Activated naive CD8-positive, alpha-beta T cell treated with anti-CD3 and anti-CD28 coated beads, Interleukin-2, amount 10 ng/mL, durations not matched to agents 7 days and 5 days (primary cell): ENCODE measurements at places on chromosomes 2 and 18.

DNA sequence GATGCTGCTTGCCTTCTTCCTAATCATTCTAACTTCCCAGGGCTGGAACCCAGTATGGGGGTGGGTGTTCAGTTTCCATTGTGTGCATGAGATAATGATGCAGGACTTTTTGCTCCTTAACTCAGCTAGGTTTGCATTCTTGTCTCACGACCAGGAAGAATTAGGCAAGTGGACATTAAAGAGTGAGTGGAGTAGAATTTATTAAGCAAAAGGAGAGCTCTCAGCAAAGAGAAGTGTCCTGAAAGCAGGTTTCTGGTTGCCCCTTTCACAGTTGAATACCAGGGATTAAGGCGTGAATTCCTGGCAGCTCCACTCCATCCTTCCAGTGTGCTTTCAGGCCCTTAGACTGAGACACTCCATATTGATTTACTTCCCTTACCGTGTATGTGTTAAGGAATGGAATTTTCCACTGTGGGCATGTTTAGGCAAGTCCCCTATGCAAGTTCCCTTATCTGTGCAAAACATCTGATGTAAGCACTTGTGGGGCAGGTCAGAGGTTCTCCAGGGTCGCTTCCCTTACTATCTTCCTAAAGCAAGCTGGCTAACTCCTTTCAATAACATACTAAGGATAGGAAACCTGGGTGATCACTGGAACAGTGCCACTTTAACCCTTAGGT lies 126.5 kb downstream of the GPR39 start:
- H3K27ac ChIP-seq = no peak overlapping the region
- DNase-seq = no peak
- no peak overlapping the region for H3K4me3 ChIP-seq

- no peak overlapping the region for H3K4me3 ChIP-seq
- peaks cover 2% of the 10 kb centered on the region for H3K27me3 ChIP-seq
- no peak overlapping the region for H3K27ac ChIP-seq
Measured at GRCh38 chr2:189024901-189025618, 50.9 kb downstream of the COL3A1 start.

GRCh38 chr18:37705016-37705415 lies 139.4 kb upstream of the CELF4 start:
- no peaks in the 10 kb centered on the region for H3K4me1 ChIP-seq
- no peak overlapping the region for H3K27ac ChIP-seq
- no peak overlapping the region for H3K4me3 ChIP-seq
- DNase-seq = no peak

DNA sequence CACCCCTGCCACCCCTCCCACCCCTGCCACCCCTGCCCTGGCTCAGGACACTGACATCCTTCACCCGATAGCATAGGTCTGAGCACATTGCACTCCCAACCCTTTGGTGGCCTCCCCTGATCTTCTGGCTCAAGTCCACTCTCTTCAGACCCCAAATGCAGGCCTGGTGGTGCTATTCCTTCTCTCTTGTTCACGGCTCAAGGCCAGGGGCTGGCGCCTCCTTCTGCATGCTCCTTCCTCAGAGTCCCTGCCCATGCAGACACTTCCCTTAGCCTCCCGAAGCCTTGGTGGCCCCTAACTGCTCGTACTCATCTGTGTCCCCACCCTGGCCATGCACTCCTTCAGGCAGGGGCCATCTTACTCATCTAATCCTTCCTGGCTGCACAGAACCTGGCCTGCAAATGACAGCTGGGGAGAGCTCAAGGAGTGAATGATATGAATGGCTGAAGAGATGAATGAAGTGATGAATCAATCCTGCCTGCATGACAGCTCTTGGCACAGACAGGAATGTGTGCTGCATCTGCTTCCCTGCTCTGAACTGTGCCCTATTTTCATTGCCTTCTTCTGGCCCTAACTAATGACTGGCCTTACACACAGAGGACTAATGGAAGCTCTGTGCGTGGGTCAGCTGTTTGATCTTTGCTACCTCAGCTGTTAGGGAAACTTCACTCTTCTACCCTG lies 290.8 kb downstream of the DYSF start:
- no peaks in the 10 kb centered on the region for H3K4me1 ChIP-seq
- no peaks in the 10 kb centered on the region for H3K36me3 ChIP-seq
- H3K4me3 ChIP-seq = no peak overlapping the region
- H3K27me3 ChIP-seq = peaks cover 3% of the 10 kb centered on the region
- no peak for DNase-seq

DNA sequence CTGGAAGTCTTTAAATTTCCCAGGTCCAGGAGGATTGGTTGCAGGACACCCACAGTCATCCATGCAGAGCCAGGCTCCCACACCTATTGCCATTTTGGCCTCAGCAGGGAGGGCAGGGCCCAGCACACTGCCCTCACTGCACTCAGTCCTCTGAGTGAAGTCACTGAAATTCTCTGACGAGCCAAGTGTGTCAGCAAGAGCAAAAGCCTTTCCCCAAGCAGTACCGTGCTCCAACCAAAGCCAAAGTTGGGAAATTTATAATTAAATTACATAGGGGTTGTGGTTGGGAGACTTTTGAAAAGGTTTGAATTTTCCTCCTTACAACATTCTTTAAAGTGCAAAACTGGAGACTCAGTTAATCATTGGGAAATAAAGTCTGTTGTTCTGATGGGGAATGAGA lies 98.5 kb upstream of the CD226 start:
- H3K36me3 ChIP-seq = peaks cover 41% of the 10 kb centered on the region
- no peaks in the 10 kb centered on the region for H3K4me1 ChIP-seq
- H3K27ac ChIP-seq = no peak overlapping the region
- no peak overlapping the region for H3K4me3 ChIP-seq
- H3K27me3 ChIP-seq = no peaks in the 10 kb centered on the region
